ENCODE measurements at places on chromosomes 11 and 22.

- no peak for DNase-seq
These were observed 487.2 kb downstream of the MN1 start for GRCh38 chr22:27314276-27314807.

GRCh38 chr22:20203142-20203551, 52.3 kb upstream of the CCDC188 start:
- no peak for DNase-seq

DNA sequence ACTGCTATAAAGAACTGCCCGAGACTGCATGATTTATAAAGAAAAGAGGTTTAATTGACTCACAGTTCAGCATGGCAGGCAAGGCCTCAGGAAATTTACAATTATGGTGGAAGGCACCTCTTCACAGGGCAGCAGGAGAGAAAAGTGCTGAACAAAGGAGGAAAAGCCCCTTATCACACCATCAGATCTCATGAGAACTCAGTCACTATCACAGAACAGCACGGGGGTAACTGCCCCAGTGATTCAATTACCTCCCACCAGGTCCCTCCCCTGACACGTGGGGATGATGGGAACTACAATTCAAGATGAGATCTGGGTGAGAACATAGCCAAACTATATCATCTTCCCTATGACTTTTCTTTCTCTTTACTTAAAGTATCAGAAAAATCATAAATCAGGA, 104.0 kb upstream of the SYN3 start:
- DNase-seq = no peak

DNA sequence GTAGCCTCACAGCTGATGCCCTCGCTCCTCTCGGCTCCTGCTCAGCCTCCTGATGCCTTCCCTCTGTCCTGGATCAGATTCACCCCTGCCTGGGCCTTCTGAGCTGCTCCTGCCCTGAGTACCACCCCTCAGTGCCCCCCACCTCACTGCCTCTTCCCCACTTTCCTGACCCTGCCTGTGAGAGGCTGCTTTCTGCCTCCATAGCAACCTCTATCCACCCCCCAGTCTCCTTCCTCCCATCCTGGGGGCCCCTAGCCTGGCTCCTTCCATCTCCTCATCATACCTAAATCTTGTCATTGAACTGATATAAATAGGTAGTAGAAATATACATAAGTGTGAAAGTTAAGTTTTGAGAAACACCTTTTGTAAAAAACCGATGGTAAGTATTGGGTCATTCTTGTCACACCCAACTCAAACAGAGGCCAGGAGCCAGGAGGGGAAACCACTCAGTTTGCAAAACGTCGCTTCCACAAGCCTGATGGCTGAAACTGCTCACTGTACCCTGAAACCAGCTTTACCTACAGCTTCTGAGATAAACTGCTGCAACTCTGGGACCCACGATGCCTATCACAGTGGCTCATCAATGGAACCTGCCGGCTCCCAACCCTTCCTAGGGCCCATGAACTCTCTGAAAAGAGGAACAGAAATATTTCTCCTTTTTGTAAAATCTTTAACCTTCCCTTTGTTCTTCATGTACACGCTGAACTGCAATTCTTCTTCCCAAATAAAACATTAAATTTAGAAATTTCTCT, 4.8 kb upstream of the APOBEC3H start:
- DNase-seq = no peak

DNA sequence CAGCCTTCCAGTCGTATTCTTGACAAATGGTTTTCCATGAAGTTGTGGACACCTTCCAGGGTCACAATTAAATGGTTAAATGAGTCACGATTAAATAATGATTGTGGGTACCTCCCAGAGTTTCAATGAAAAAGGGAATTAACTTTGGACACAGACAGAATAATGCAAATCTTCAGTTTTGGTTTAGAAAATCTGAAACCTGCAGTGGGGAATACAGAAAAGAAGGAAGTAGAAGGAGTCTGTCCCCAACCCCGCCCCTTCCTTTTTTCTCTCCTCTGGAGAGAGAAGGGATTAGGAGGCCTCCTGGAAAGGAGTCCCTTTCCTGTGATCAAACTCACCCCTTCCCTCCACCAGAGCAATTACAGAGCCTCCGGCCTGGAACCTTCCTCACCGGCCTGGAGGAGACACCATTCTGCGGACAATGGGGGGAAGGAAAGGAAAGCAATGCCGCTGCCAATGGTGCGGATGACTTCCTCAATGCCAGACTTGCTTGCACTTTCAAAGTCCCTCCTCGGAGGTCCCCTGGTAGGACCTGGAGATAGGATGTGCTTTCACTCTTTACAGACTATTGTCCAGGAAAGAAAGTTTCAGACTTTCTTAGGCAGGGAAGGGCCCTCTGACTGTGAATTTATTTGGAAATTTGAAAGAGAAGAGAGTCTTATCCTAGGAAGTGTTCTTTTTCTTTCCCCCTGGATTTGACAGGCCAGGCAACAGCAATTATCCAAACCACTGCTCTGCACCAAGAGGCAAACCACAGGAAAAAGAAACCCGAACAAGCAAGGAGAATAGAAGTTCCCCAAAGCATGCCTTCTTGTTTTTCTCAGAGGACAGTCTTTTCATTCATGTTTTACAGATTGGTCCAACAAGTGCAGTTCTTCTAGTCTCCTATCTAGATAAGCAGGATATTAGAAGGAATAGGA, 86.8 kb downstream of the PTPRJ start:
- no peak for DNase-seq

All from skin of body (tissue), 3 donors.